Osteoblast (primary cell): ENCODE measurements at places on chromosomes 1 and 21. TPM values are rescaled to one million over a fixed set of nuclear protein-coding genes. Genes with fewer than 3 reads are reported as not detected.

Gene OLFM3
- total RNA-seq: not detected in 2 replicates

GRCh38 chr1:177170756-177171535 lies at the start of gene BRINP2:
Gene BRINP2 (plus strand): TSS chr1:177170958. CDS start chr1:177229877, 58,919 bp downstream.
- peak within 1 kb of the TSS; percentile 48 for H3K4me3 ChIP-seq
- no peaks in the 10 kb centered on the region for H3K4me1 ChIP-seq
- H3K27ac ChIP-seq: no peak within 1 kb of the TSS
- H3K36me3 ChIP-seq: no peaks in the 10 kb centered on the region

- H3K4me1 ChIP-seq: peaks cover 51% of the 10 kb centered on the region
- peak overlapping the region; percentile 51 for H3K27ac ChIP-seq
- H3K4me3 ChIP-seq: peak overlapping the region; percentile 89
- peaks cover 12% of the 10 kb centered on the region for H3K36me3 ChIP-seq
- DNase-seq: peak; percentile 27
These were observed 5.1 kb downstream of the LMO4 start for GRCh38 chr1:87333692-87334347.

Gene SPRR1B
- not detected in 2 replicates for total RNA-seq

Gene IGSF9
- total RNA-seq: under 0.01 TPM in 2 replicates

Gene S100A2
- total RNA-seq: 1.8 and 2.1 TPM in 2 replicates

DNA sequence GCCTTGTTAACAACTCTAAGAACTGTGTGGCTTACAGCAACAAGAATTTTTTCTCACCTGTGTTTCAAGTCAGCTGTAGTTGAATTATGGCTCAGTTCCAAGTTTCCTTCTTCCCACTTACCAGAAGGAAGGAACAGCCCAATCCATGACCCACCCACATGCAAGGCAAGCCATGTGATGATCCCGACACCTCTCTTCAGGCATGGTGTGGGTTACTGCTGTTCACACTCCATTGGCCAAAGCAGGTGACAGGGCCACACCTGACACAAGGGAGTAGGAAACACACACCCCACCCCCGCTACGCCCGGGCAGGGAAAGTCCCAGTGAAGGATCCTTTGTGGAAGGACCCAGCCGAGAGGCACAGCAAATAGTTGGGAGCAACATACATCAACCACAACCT lies 36.3 kb downstream of the KCNJ15 start:
- peak overlapping the region; percentile 10 for H3K27ac ChIP-seq
- no peak overlapping the region for H3K4me3 ChIP-seq
- H3K27me3 ChIP-seq: no peaks in the 10 kb centered on the region
- H3K4me1 ChIP-seq: peaks cover 58% of the 10 kb centered on the region
- H3K36me3 ChIP-seq: no peaks in the 10 kb centered on the region

DNA sequence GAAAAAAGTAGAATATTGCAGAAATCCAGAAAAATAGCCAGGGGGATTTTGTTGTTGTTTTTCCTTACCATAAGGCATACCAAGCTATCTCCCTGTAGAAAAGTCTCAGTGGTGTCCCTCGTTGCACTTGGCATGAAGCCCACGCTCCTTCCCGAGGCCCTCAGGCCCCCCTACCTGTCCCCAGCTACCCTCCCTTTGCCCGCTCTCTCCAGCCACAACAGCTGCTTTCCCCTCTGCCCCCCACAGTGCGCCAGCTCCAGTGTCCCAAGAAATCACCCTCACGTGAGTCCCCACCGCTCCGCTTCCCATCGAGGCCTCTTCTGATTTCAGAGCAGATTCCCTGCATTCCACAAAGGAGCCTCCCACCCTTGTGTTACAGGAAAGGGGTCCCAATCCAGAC lies 8.4 kb downstream of the AGTRAP start:
- H3K27me3 ChIP-seq: no peaks in the 10 kb centered on the region
- H3K27ac ChIP-seq: no peak overlapping the region
- H3K36me3 ChIP-seq: peaks cover 13% of the 10 kb centered on the region
- H3K4me1 ChIP-seq: no peaks in the 10 kb centered on the region

GRCh38 chr1:165330483-165330882 lies 26.0 kb downstream of the LMX1A start:
- H3K4me3 ChIP-seq: no peak overlapping the region
- H3K27ac ChIP-seq: no peak overlapping the region
- no peak for DNase-seq
- H3K36me3 ChIP-seq: no peaks in the 10 kb centered on the region

GRCh38 chr1:31583995-31584868 lies 7.9 kb downstream of the TINAGL1 start:
- H3K4me3 ChIP-seq: no peak overlapping the region
- H3K4me1 ChIP-seq: peaks cover 52% of the 10 kb centered on the region
- H3K27me3 ChIP-seq: no peaks in the 10 kb centered on the region
- H3K36me3 ChIP-seq: peaks cover 18% of the 10 kb centered on the region
- H3K27ac ChIP-seq: no peak overlapping the region

DNA sequence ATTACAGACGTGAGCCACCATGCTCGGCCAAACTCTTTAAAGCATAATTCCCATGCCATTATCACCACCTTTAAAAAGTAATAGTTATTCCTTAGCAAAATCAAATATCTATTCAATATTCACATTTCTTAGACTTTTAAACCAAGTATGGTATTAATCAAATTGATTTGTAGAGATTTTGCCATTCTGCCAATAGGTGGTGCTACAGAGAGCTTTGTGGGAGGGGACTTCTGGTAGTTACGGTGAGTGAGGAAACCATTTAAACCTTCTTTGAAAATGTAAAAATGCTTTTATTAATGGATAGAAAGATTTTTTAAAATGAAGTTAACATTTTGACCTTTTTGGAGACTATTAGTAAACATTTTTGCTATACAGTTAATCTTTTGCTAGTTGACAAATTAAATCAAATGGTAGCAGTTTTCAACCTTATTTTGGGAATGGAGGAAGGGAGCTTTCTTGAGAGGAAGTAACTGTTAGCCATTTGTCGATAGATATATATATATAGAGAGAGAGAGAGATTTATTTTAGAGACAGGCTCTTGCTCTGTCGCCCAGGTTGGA lies 19.3 kb downstream of the IARS2 start:
- no peak overlapping the region for H3K4me3 ChIP-seq
- H3K4me1 ChIP-seq: no peaks in the 10 kb centered on the region
- peaks cover 31% of the 10 kb centered on the region for H3K36me3 ChIP-seq
- DNase-seq: no peak
- H3K27ac ChIP-seq: no peak overlapping the region
- H3K27me3 ChIP-seq: no peaks in the 10 kb centered on the region
